Endothelial cell of umbilical vein (primary cell): ENCODE measurements at places on chromosomes 6 and 20. TPM values are rescaled to one million over a fixed set of nuclear protein-coding genes. Genes with fewer than 3 reads are reported as not detected.

The CDH22 gene
- total RNA-seq, result not detected in 2 replicates

The BPIFB4 gene
- not detected in 2 replicates for total RNA-seq

The EPHA7 gene
- total RNA-seq, result 0.09 TPM in 1 of 2 replicates, not detected in the other

The SPATA2 gene
- 6.1 TPM in 2 replicates for total RNA-seq

The OR2H1 gene
- not detected in 2 replicates for total RNA-seq

The CAGE1 gene
- not detected in 2 replicates for total RNA-seq

The FAM8A1 gene
- total RNA-seq, result 11.3 and 11.5 TPM in 2 replicates

The CTCFL gene
- not detected in 2 replicates for total RNA-seq

The CLPSL2 gene
- total RNA-seq, result not detected in 2 replicates

The VSX1 gene
- not detected in 2 replicates for total RNA-seq

- H3K4me1 ChIP-seq, result no peaks in the 10 kb centered on the region
- peaks cover 21% of the 10 kb centered on the region for H3K27me3 ChIP-seq
- no peak overlapping the region for H3K4me3 ChIP-seq
- no peaks in the 10 kb centered on the region for H3K36me3 ChIP-seq
- H3K27ac ChIP-seq, result no peak overlapping the region
Observed at GRCh38 chr6:43890197-43891062, 120.4 kb downstream of the VEGFA start.

- H3K4me3 ChIP-seq, result no peak overlapping the region
- no peaks in the 10 kb centered on the region for H3K36me3 ChIP-seq
- no peaks in the 10 kb centered on the region for H3K27me3 ChIP-seq
Observed at GRCh38 chr6:49553384-49553783, 2.9 kb downstream of the C6orf141 start.

- H3K4me3 ChIP-seq, result no peak overlapping the region
- peak overlapping the region; percentile 80 for H3K27ac ChIP-seq
- H3K27me3 ChIP-seq, result no peaks in the 10 kb centered on the region
- DNase-seq, result peak; percentile 77
Observed at GRCh38 chr6:82022614-82023129, 224.9 kb downstream of the IBTK start.

- peak; percentile 38 for DNase-seq
- H3K4me1 ChIP-seq, result peaks cover 6% of the 10 kb centered on the region
- H3K27ac ChIP-seq, result no peak overlapping the region
Observed at GRCh38 chr6:3013486-3013885, 13.8 kb downstream of the NQO2 start.

DNA sequence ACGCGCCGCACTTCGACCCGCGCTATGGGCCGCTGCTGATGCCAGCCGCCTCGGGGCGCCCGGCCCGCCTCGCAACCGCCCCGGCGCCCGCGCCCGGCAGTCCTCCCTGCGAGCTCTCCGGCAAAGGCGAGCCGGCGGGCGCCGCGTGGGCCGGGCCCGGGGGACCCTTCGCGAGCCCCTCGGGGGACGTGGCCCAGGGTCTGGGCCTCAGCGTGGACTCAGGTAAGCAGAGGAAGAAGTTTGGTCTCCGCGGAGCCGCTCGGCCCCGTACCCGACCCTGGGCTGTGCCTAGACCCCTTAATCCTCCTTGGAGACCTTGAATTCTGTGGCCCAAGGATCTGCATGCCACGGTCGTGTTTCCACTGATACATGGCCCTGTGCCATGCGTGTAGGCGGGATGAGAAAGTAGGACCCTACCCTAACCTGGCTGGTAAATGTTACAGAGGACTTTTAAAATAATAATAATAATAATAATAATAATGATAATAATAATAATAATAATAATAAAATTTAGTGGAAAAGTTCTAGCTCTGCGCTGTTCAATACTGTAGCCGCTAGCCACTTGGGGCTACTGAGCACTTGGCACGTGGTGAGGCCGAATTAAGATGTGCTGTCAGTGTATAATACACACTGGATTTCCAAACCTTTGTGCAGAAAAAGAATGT, 5.6 kb downstream of the VGLL2 start:
- no peak overlapping the region for H3K27ac ChIP-seq
- H3K4me1 ChIP-seq, result no peaks in the 10 kb centered on the region
- no peak for DNase-seq
- no peaks in the 10 kb centered on the region for H3K36me3 ChIP-seq

GRCh38 chr6:63813566-63814120, 178.0 kb downstream of the PHF3 start:
- H3K4me1 ChIP-seq, result no peaks in the 10 kb centered on the region
- no peak for DNase-seq
- H3K4me3 ChIP-seq, result no peak overlapping the region

- no peaks in the 10 kb centered on the region for H3K4me1 ChIP-seq
- H3K27me3 ChIP-seq, result no peaks in the 10 kb centered on the region
- H3K36me3 ChIP-seq, result no peaks in the 10 kb centered on the region
- DNase-seq, result no peak
- H3K27ac ChIP-seq, result no peak overlapping the region
Observed at GRCh38 chr20:37856932-37857660, 45.8 kb upstream of the VSTM2L start.

DNA sequence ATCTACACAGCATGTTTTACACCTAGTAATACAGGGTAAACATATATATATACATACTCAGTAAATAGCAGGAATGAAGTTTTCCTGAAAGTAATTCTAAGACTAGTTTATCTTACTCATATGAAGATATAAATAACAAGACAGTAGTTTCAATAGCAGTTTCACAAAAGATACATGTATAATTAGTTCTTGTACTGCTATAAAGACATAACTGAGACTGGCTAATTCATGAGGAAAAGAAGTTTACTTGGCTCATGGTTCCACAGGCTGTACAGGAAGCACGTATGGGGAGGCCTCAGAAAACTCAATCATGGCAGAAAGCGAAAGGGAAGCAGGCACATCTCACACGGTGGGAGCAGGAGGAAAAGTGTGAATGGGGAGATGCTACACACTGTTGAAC, 16.9 kb downstream of the RARS2 start:
- H3K4me3 ChIP-seq, result no peak overlapping the region
- peaks cover 26% of the 10 kb centered on the region for H3K4me1 ChIP-seq
- H3K36me3 ChIP-seq, result peaks cover 2% of the 10 kb centered on the region
- no peak for DNase-seq
- no peak overlapping the region for H3K27ac ChIP-seq
- no peaks in the 10 kb centered on the region for H3K27me3 ChIP-seq

DNA sequence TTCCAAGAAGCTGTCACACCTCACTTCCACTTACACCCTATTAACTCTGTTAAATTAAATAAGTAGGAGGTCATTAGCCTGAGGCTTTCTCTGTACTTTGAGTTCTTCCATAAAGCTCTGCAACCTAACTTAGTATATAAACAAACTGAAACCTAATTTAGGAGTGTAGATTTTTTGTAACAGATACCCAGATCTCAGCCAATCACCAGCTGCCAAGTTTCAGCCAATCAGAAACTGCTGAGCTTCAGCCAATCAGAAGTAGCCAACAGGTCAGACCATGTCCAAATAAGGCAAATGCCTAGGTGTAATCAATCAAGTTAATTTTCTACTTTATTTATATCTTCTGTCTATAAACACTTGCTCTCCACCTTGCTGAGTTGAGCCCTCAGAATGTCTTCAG, 142.7 kb upstream of the SULF2 start:
- H3K4me3 ChIP-seq, result no peak overlapping the region
- no peak overlapping the region for H3K27ac ChIP-seq
- no peaks in the 10 kb centered on the region for H3K4me1 ChIP-seq
- H3K36me3 ChIP-seq, result no peaks in the 10 kb centered on the region
- peaks cover 8% of the 10 kb centered on the region for H3K27me3 ChIP-seq

DNA sequence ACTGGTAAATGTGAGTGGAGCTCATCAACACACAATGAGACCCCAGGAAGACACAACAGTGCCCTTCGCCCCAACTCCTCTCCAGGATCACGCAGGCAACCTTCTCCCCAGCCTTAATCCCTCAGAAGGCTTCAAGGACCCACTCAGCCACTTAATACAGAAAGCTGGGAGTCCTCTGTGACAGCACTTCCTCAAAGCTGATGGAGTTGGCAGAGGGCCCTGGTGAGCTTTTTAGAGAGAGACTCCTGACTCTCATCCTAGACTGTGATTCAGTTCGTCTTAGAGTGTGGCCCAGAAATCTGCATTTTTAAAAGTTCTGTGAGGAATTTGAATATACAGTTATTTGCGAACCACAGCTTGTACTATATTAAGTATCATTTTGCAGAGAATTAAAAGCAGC, 187.7 kb downstream of the UST start:
- H3K27me3 ChIP-seq, result no peaks in the 10 kb centered on the region
- H3K36me3 ChIP-seq, result no peaks in the 10 kb centered on the region
- H3K27ac ChIP-seq, result no peak overlapping the region
- no peak for DNase-seq

GRCh38 chr20:46811224-46812084, 83.2 kb upstream of the EYA2 start:
- no peak for DNase-seq
- H3K4me1 ChIP-seq, result no peaks in the 10 kb centered on the region
- peaks cover 6% of the 10 kb centered on the region for H3K27me3 ChIP-seq

DNA sequence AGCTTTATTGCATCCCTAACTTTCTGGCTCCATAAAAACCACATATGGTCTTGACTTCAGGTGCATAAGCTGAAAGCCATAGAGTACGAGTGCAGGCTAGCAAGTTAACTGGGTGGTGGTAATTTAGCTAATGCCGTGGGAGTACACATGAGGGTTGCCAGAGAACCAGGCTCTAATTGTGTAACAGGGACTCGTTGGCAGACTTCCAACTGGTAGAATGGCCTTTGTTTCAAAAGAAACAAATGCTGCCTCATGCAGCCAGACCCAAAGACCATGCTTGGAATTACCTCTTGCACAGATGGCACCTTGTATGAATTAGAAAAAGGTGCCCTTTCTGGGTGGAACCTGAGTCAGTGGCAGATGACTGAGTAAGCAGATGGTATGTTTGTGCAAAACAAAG, 73.2 kb downstream of the LY86 start:
- no peaks in the 10 kb centered on the region for H3K36me3 ChIP-seq
- H3K27ac ChIP-seq, result no peak overlapping the region
- H3K27me3 ChIP-seq, result no peaks in the 10 kb centered on the region
- no peaks in the 10 kb centered on the region for H3K4me1 ChIP-seq

- no peak for DNase-seq
- H3K27ac ChIP-seq, result no peak overlapping the region
- no peaks in the 10 kb centered on the region for H3K27me3 ChIP-seq
- peaks cover 29% of the 10 kb centered on the region for H3K36me3 ChIP-seq
Observed at GRCh38 chr20:18527836-18528235, 20.1 kb downstream of the SEC23B start.

GRCh38 chr6:148494226-148494625, 151.6 kb downstream of the SASH1 start:
- DNase-seq, result no peak
- no peak overlapping the region for H3K4me3 ChIP-seq
- no peaks in the 10 kb centered on the region for H3K27me3 ChIP-seq

GRCh38 chr6:127513425-127513824, 5.7 kb downstream of the MTCL3 start:
- peaks cover 9% of the 10 kb centered on the region for H3K4me1 ChIP-seq
- no peak for DNase-seq

DNA sequence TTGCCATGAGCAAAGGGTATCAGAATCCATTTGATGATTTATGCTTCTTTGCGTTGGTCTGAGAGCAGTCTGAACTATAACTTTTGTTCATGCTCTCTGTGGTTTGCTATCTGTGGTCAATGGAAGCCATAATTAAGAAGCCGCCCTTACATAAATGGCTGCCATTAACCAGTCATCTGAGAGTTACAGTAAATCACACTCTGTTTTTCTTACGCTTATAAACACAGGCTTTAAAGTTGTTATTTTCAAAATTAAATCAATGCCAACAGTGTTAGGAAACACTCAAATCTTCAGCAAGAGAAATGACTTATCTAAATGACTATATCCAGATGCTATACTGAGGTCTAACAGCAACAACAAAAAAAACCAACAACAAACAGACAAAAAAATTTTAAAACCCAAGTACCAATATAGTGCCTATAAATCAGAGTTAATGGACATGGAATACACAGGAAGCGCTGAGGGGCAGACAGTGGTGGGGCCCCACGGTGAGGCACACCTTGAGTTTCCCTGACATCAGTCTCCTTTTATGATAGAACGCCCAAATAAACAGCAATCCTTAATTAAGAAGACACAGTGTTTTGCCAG, 108.0 kb upstream of the C6orf118 start:
- H3K36me3 ChIP-seq, result no peaks in the 10 kb centered on the region
- no peaks in the 10 kb centered on the region for H3K4me1 ChIP-seq
- H3K27ac ChIP-seq, result no peak overlapping the region
- DNase-seq, result no peak
- no peaks in the 10 kb centered on the region for H3K27me3 ChIP-seq

- H3K27me3 ChIP-seq, result no peaks in the 10 kb centered on the region
- no peak overlapping the region for H3K4me3 ChIP-seq
- no peaks in the 10 kb centered on the region for H3K4me1 ChIP-seq
- no peak overlapping the region for H3K27ac ChIP-seq
Observed at GRCh38 chr6:10014557-10014956, 400.3 kb downstream of the TFAP2A start.

DNA sequence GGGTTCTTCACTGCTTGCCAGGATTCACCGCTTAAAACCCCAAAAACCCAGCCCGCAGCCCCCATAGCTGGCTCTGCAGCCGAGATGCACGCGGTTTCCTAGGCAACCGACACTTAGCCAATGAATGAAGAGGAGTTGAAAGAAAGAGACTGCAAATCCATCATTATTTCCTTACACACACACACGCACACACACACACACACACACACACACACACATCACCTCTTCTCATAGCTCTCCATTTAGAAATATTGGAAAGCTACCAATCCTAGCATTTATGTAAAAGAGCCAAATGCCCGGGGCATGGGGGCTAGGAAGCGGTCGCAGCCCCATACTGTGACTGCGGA, 3.4 kb upstream of the TUBB2B start:
- no peaks in the 10 kb centered on the region for H3K36me3 ChIP-seq
- peaks cover 86% of the 10 kb centered on the region for H3K27me3 ChIP-seq
- peak; percentile 8 for DNase-seq
- peak overlapping the region; percentile 64 for H3K4me3 ChIP-seq
- no peak overlapping the region for H3K27ac ChIP-seq
- peaks cover 23% of the 10 kb centered on the region for H3K4me1 ChIP-seq

GRCh38 chr6:146871611-146872425, 273.0 kb downstream of the ADGB start:
- H3K4me3 ChIP-seq, result no peak overlapping the region
- H3K4me1 ChIP-seq, result no peaks in the 10 kb centered on the region
- no peaks in the 10 kb centered on the region for H3K27me3 ChIP-seq

DNA sequence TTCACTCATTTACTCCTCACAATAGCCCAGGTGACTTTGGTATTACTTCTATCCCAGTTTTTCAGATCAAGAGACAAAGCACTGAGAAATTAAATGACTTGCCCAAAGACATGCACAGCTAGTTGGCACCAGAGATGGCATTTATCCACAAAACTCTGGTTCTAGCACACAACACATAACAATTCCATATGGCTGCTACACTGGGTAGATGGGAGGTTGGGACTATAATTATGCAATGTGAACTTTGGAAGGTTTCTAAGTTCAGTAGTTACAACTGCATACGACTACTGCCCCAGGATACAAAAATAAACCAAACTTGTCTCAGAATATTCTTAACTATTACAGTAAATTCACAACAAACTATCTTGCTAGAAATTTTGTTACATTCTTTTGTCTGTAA, 54.2 kb upstream of the MLIP start:
- H3K4me3 ChIP-seq, result no peak overlapping the region
- no peak overlapping the region for H3K27ac ChIP-seq
- no peak for DNase-seq
- H3K4me1 ChIP-seq, result peaks cover 26% of the 10 kb centered on the region
- no peaks in the 10 kb centered on the region for H3K36me3 ChIP-seq
